ENCODE measurements at places on chromosomes 7 and 10.
A peak's percentile ranks its signal among the peaks of the same experiment; 100 is the strongest.

GRCh38 chr10:71468363-71469094, 71.8 kb downstream of the CDH23 start:
- DNase-seq: no peak

DNA sequence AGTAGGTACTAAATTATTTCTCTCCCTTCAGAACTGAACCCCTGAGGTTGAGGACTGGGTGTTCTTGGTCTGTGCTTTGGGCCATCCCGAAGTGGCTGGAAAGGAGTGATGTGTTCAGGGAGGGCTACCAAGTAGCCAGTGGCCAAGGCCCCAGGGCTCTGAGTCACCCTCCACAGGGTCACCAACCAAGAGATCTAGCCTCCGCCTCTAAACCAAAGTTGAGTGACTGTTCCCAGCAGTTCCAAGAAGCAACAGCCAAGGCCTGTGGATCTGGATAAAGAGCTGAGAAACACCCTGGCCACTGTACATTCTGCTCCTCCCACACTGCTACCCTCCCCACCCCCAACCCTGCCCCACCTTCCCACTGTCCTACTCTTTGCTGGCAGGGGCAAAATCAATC, 35.5 kb upstream of the KCNMA1 start:
- no peak for DNase-seq

GRCh38 chr10:34029455-34029854, 695.0 kb upstream of the NRP1 start:
- no peak for DNase-seq

DNA sequence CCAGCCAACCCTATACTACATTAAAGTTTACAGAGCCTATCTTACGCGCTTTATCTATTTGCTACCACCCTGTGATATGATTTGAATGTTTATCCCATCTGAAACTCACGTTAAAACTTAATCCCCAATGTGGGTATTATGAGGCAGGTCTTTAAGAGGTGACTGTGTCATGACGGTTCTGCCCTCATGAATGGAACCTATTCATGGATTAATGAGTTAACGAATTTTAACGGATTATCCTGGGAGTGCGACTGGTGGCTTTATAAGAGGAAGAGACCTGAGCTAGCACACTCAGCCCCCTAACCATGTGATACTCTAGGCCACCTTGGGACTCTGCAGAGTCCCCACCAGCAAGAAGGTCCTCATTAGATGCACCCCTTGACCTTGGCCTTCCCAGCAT, 37.8 kb downstream of the SRPK2 start:
- DNase-seq: peak; percentile 33

- DNase-seq: no peak
Measured at GRCh38 chr10:74483356-74483755, 332.3 kb downstream of the ADK start.

DNA sequence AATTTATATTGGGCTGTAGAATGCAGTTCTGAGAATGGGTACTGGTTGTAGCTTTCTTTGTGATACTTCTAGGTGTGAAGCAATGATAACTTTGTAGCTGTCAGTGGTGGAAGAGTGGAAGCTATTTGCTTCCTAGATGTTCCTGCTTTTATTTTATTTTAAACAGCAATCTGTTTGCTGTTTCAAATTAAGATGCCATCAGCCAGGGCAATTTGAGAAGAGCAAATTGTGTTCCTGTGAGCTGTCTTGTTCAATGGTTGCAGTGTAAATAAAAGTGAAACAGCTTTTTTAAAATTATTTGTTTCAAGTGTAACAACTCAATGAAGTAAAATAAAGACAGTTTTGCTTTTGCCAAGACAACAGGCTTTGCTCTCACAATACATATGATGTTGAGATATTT, 150.8 kb upstream of the TMEM229A start:
- no peak for DNase-seq

- DNase-seq: no peak
Measured at GRCh38 chr7:94042381-94042780, 38.2 kb upstream of the BET1 start.

GRCh38 chr10:13003759-13004158, 2.2 kb upstream of the CCDC3 start:
- no peak for DNase-seq

DNA sequence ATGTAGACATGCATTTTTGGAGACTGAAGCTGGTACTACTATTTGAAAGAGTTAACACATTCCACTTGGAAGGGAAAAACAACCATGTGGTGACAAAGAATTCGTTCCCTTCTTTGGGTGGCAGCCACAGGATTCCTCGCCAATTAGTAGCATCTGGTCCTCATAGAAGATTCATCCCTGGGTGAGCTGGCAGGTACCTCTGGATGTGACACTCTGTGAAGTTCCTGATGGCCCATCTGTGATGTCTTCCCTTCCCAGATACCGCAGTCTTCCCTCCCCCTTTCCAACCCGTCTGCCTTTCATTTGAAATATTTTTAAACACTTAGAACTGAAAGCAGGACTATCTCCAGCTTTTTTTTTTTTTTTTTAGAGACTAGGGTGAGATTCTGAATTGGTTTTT, 569.5 kb downstream of the TYW1 start:
- no peak for DNase-seq

- DNase-seq: peak; percentile 42
Measured at GRCh38 chr10:124092860-124093773, at the start of gene CHST15. Gene CHST15 (minus strand): TSS chr10:124093598. CDS start chr10:124046212, 47,386 bp downstream.

DNA sequence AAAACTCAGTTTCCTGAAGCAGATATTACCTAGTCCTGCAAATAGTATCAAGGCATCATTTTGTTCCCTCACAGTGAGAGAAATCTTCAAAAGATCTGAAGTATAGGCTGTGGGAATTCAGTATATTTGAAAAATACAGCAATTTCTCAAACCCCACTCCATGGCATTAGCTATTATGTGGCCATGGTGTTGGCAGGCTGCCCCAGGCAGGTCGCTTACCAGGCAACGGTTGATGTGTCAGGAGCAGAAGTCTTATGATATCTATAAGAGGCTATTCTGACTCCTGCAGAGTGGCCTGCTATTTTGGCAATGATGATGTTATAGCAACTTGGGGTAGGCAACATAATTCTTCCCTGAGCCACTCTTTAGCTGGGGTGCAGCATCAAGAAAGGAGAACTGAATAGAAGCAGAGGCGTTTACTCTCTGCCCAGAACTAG, 187.9 kb downstream of the PLXDC2 start:
- no peak for DNase-seq

DNA sequence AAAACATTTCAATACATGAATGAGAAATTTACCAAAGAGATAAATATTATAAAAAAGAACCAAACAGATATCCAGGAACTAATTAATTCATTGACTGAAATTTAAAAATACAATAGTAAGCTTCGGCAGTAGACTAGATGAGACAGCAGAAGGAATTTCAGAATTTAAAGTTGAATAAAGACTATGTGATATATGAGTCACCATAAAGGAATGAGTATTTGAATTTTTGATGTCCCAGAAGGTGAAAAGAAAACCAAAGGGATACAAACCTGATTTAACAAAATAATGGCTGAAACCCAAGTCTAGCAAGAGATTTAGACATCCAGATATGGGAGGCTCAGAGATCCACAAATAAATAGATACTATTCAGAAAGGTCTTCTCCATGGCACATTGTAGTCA, 623.9 kb upstream of the FOXK1 start:
- no peak for DNase-seq

GRCh38 chr7:78226059-78226719, 427.6 kb downstream of the PHTF2 start:
- DNase-seq: peak; percentile 73

DNA sequence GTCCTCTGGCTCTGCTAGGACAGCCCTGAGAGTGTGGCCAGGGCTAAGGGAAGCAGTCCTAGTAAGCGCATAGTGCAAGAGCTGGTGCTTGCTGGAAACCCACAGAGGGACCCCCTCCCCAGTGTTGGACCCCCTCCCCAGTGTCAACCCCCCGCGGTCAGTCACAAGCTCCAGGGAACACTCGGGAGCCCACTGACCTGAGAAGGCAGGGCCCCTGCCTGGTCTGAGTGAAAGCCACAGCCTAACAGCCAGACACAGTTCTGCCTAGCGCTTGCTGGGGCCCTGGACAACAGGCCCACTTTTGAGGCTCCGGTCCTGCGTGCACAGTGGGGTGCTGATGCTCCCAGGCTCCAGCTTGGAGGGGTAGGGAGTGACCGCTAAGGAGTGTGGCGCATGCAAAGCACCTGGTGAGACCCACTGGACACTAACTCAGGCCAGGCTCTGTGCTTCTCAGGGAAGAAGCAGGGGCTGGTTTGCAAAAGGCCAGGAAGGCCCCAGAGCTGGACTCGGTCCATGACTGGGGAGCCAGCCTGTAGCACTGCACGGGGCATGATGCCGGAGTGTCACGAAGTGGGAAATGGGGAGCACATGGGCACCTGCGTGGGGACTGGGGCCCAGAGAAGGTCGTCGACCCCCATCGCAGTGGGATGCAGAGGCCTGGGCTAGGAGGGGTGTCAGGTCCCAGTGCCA, 175.8 kb upstream of the PPP2R2D start:
- no peak for DNase-seq

DNA sequence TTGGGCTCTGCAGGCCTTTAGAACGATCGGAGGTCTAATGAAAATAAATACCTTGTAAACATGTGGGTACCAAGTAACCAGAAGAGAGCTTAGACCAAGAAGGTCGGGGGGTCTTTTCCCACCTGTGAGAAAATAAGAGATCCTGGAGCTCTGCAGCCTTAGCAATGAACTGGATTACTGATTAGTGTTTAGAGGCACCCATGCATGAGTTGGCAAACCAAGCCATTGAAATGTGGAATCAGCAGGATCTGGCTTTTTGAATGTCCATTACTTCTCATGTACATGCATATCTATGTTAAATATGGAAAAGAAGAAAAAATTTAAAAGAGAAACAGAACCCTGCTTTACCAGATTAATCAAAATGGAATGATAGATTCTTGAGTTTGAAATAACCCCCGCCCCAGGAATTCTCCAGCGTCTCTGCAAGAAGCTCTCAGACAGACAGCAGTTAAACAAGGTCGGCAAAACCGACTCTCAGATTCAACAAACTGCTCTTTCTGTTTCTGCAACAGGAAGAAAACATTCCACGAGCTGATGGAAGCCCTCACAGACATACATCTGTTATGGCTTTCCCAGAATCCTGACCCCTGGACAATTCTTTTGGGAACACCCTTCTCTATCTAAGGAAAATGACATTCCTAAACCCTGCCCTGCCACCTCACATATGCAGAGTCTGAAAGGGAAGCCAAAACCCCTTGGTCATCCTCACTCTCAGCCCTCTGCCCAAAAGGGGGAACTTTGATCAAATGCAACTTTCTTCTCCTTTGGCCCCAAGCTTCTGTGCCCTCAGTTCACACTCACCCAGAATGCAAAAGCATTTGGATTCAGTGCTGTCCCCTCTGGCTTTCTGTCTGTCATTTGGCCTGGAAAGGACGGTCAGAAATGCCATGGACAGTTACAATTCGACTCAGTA, 78.7 kb upstream of the EN2 start:
- no peak for DNase-seq

- DNase-seq: no peak
Measured at GRCh38 chr10:110833234-110833940, 38.3 kb upstream of the PDCD4 start.

DNA sequence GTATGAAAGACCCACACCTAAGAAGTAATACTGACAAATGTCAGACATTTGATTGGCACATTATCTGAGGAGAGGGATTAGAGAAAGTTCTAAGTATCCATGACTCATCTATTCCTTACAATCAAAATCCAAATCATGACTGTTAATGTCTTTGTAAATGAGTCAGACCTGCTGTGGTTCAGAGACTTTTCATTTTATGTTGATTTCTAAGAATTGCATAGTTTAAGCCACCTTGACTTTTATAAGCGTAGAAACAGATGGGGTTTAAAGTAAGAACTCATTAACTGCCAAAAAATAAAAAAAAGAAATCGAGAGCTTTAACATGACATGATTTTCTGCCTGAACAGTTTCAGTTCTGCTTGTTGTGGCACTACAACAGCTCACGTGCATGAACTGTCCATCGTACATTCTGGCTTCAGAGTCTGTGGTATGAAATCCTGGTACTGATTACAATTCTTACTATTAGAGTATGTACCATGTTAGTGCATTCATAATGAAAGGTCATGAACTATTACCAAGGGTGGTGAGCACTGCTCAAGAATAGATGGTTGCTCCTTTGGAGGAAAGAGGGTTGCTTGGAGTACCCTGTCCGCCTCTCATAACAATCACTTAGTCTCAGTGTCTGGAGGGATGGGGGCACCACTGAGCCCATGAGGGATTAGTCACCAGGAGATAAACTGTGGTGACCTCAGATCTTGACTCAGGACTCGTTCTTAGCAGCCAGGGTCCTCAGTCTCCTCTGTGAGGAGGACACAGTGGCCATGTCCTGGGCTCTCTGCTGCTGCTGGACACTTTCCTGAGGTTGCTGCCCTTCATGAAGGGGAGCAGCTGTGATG, 42.2 kb downstream of the ACSM6 start:
- no peak for DNase-seq

GRCh38 chr10:35517431-35518181, 87.5 kb upstream of the GJD4 start:
- DNase-seq: no peak

DNA sequence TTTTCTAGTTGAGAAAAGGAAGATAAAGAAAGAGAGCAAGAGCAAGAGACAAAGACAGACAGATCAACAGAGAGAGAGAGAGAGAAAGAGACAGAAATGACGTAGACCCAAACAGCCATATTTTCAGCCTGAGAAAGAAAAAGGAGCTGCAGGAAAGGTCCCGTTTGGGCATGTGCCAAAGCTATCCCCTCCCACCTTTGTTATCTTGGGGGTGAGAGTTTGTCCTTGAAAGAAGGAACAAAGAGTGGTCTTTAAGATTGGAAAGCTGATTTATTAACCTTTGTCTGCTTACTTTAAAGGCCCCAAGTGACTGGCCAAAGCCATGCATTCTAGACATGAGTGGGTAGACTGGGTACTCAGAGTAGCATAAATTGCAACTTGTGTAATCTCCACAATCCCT, 98.2 kb downstream of the AOAH start:
- no peak for DNase-seq

DNA sequence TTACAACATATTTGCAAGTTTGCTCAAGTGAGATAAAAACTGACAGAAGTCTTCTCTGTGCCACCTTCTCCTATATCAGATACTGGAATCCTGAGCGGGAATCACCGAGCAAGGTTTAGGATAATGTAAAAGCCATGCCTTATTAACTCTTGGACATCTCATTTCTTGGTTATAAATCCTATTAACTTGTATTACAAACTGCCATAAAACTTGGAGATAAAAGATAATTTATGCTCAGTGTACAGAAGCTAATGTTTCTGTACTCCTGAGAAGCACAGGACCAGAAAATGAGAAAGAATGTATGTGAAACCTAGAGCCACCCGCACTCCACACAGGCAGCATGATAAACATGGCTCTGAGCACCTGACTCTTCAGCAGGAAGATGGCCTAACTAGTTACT, 181.2 kb upstream of the NOBOX start:
- no peak for DNase-seq

DNA sequence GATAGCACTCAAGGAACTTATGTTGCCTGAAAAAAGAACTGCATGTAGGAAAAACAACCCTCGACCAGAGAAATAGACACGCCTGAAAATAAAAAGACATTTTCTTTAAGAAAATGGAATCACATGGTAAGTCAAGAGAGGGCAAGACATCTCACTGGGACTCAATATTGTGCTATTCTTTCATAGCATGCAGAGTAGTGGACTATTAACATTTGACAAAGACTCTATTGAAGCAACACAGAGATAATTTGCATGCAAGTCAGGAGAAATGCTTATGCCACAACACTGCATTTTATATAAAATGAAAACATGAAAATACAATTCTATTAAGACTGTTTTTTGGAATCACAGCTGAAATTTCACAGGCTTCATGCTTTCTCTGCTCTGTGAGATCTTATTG, 77.9 kb upstream of the RHOBTB1 start:
- DNase-seq: no peak

GRCh38 chr10:61847087-61847486, 54.4 kb upstream of the ARID5B start:
- DNase-seq: no peak
